ENCODE measurements at places on chromosomes 2 and 18. TPM values are rescaled to one million over a fixed set of nuclear protein-coding genes. Genes with fewer than 3 reads are reported as not detected.

DNA sequence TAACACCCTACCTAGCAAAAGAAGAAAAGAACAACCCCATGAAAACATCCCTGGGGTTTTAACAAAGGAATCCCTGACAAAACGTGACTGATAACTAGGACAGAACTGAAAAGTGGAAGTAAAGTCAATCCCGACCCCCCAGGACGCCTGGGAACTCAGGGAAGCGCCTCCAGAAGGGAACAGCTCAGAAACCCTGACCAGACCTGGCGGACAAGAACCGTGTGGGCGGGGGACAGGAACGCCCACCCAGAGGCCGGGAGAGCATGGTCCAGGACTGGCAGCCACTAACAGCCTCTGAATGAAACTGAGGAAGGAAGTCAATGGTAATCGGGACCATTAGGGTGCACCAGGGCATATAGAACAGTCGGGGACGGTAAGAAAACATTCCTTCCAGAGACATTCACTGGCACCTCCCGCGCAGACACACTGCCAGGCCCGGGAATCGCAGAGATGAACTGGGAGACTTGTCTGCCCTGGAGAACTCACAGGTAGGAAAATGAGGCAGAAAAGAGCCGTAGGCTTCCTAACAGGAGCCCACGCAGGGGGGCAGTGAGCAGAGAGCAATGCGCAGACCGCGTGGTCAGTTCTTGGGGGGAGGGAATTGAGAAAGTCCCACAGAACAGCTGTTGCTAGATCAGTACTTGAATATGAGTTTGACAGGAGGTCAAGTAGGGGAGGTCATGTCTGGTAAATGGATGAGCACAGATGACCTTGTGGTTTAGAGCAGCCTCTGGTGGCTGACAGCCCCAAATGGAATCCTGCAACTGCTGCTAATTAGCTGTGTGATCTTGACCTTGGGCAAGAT, 1.3 kb upstream of the TBC1D8 start:
- H3K4me3 ChIP-seq = peak overlapping the region; percentile 87
- H3K4me1 ChIP-seq = peaks cover 25% of the 10 kb centered on the region
- H3K27me3 ChIP-seq = peaks cover 55% of the 10 kb centered on the region
- DNase-seq = no peak
- no peak overlapping the region for H3K27ac ChIP-seq
- no peaks in the 10 kb centered on the region for H3K36me3 ChIP-seq

- no peaks in the 10 kb centered on the region for H3K27me3 ChIP-seq
- H3K4me1 ChIP-seq = no peaks in the 10 kb centered on the region
- no peak overlapping the region for H3K4me3 ChIP-seq
- no peak for DNase-seq
Measured at GRCh38 chr2:186181625-186182024, 304.4 kb upstream of the ZC3H15 start.

GRCh38 chr2:50995610-50996009, 36.3 kb downstream of the NRXN1 start:
- no peak overlapping the region for H3K4me3 ChIP-seq
- no peak for DNase-seq
- H3K4me1 ChIP-seq = peaks cover 17% of the 10 kb centered on the region
- no peak overlapping the region for H3K27ac ChIP-seq
- H3K27me3 ChIP-seq = no peaks in the 10 kb centered on the region

GRCh38 chr2:137250401-137250800, 485.1 kb downstream of the THSD7B start:
- H3K27me3 ChIP-seq = peaks cover 7% of the 10 kb centered on the region
- no peak overlapping the region for H3K4me3 ChIP-seq
- no peak overlapping the region for H3K27ac ChIP-seq

GRCh38 chr2:86185517-86186212, 9.6 kb downstream of the IMMT start:
- no peak for DNase-seq
- peaks cover 20% of the 10 kb centered on the region for H3K4me1 ChIP-seq
- H3K27me3 ChIP-seq = no peaks in the 10 kb centered on the region
- no peaks in the 10 kb centered on the region for H3K36me3 ChIP-seq
- no peak overlapping the region for H3K4me3 ChIP-seq
- no peak overlapping the region for H3K27ac ChIP-seq

GRCh38 chr2:214311031-214311533, 99.8 kb upstream of the VWC2L start:
- no peak overlapping the region for H3K27ac ChIP-seq
- peaks cover 11% of the 10 kb centered on the region for H3K36me3 ChIP-seq
- no peaks in the 10 kb centered on the region for H3K4me1 ChIP-seq
- no peak overlapping the region for H3K4me3 ChIP-seq

TMEM178A gene
- 12.0 TPM for total RNA-seq

PIEZO2 gene
- total RNA-seq = 17.0 TPM

DNER gene
- 4.0 TPM for total RNA-seq

HOXD10 gene
- total RNA-seq = not detected

FABP1 gene
- not detected for total RNA-seq

Measured in neural crest cell (in vitro differentiated cells).